ENCODE measurements at places on chromosomes 7 and 10.

DNA sequence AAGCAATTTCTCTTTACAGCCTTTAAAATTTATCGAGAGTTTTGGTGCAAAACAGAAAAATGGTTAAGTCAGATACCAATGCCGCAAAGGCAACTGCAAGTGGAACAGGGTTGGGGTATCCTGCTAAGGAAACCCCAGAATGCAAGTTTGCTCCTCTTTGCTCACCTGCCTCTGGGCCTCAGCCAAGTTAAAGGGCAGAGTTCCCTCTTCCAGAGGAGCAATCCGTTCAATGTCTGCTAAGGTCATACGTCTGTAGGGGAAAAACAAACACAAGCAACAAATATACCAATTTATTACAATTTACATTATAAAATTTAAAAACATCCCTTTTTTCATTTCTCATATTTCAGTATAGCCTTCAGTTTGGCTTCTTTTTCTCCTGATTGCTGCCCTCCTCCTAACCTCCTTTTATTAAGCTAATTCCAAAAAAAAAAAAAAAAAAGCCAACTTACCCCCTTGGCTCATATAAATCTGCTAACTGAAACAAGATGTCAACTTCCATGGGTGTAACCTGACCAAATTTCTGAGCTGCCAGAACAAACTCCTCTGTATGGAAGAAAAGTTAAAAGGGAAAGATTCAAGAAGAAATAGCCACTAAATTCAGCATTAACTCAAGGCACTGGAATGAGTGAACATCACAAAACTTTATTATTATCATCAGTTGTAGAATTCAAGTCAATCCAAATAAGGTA is 132.6 kb downstream of the SLC25A13 start:
- no peak for DNase-seq

GRCh38 chr10:110556969-110557601 is 10.4 kb upstream of the SMC3 start:
- peak; percentile 65 for DNase-seq

- no peak for DNase-seq
Observed at GRCh38 chr7:28102797-28103196, 77.8 kb downstream of the JAZF1 start.

DNA sequence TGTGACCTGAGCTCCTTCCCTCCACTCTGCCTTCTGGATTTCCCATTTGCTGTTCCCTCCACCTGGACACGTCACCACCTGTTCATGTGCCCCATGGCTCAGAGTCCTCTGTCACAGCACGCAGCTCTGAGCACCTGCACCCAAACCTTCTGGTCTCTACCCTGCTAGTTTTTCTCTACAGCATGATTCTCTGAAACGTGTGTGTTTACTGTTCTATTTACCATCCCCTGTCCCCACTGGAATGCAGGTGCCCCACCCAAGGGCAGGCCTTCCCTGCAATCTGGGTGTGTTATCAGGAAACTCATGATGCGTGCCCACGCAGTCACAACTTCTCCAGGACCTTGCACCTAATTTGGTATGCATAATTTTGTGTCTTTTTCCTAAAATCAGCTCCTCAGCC is 284.4 kb upstream of the IGFBP3 start:
- DNase-seq: no peak

GRCh38 chr7:20323595-20323994 is 7.1 kb upstream of the ITGB8 start:
- no peak for DNase-seq

DNA sequence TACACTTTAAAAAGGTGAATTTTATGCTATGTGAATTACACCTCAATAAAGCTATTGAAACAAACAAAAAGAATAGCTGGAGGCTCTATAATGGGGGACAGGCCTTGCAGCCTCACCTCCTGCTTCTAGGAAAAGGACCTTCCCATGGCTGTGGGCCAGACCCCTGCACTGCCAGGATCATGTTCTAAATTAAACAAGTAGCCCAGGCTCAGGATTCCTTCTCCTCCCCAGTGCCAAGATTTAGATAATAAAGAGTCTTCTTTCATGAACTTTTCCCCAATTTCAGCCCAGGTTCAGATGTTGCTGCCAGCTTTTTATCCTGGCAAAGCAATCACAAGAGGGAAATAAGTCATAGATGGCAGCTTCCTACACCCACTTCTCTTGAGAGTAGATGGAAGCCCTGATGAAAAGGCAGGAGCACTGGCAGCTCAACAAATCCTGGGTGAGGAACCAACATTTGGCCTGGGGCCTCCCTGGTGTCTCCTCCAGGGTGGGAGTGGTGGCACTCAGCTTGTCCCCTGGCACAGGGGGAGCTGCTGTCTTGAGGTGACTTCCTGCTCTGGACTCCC is 22.2 kb upstream of the CAMK2B start:
- DNase-seq: no peak

- DNase-seq: peak; percentile 15
Observed at GRCh38 chr7:23467806-23468525, 2.3 kb downstream of the IGF2BP3 start.

GRCh38 chr7:79060498-79060897 is 393.0 kb downstream of the MAGI2 start:
- DNase-seq: no peak

- DNase-seq: no peak
Observed at GRCh38 chr10:17222329-17222728, 5.7 kb upstream of the VIM start.

GRCh38 chr10:110069502-110069982 is 61.8 kb downstream of the ADD3 start:
- no peak for DNase-seq

GRCh38 chr7:12766416-12766815 is 79.0 kb downstream of the ARL4A start:
- no peak for DNase-seq

DNA sequence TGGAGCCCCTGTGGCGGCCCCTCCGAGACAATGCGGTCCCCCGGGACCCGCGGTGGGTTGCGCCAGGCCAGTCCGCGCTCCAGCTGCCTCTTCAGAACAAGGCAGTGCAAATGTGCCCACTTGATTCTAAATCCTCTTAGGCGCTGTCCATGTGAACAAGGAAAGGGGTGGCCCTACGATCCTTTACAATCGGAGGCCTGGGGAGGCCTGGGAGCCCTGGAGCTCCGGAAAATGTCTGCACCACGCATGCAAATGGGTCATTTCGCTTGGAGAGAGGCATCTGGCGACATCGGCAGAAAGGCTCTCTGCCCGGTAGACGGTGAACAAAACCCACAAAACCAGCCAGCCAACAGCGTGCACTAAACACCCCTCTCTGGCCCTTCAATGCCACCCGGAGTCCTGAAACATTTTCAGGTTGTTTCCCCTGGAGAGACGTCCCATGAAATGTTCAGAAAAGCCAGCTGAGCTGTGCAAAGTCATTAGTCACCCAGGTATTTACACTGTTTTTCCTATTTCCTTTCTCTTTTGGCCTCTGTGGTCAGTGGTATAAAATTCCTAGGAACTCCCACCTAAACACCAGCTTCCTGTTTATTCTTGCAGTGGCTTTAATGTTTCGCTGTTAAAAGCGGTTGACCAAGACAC is 102.8 kb upstream of the ZNF438 start:
- DNase-seq: peak; percentile 55

DNA sequence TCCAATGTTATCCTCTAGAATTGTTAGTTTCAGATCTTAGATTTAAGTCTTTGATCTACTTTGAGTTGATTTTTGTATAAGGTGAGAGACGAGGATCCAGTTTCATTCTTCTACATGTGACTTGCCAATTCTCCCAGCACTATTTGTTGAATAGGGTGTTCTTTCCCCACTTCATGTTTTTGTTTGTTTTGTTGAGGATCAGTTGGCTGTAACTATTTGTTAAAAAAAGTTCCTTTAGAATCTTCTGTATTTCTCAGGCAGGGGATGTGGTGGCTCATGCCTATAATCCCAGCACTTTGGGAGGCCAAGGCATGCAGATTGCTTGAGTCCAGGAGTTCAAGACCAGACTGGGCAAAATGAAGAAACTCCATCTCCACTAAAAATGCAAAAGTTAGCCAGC is 151.8 kb downstream of the JMJD1C start:
- DNase-seq: no peak

- no peak for DNase-seq
Observed at GRCh38 chr7:81685270-81685868, 84.5 kb downstream of the HGF start.

DNA sequence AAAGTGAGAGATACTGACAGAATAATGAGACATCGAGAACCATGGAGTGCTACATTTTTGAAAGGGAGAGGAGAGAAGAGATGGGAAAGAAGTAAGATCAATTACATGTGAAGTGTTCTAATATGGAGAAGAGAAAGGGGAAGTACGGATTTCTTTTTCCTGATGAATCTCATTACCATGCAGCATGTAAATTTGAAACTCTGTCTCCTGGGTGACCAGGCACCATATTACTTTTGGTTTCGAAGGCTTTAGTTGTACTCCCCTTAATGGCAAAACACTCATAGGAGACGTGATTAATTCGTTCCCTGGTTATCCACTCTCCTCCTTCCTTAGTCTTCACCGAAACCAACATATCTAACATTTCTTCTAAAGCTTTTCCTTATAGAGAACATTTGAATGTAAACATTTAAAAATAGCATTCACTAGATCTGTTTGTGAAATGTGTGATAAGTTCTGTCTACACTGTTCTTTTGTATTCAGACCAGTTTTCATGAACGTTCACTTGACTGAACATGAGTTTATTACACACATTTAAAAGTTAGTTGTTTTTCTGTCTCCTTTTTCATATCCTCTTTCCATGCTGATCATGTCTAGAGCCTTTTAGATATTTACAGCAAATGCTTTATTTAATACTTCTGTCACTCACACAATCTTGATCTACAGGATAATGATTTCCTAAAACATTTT is 80.2 kb upstream of the MSRB2 start:
- no peak for DNase-seq

DNA sequence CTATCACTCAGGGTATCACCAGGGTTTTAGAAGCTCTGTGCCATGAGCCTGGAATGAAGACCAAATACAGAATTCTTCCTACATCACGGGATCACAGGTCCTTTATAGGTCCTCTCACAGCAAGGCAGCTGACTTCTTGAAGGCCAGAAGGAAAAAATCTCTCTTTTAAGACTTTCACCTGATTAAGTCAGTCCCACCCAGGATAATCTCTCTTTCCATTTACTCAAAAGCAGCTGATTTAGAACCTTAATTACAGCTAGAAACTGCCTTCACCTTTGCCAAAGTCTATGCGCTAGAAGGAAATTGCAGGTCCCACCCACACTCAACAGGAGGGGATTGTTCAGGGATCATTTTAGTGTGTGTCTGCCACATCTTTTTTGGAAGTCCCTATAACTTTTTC is 135.1 kb downstream of the RAB11FIP2 start:
- no peak for DNase-seq

DNA sequence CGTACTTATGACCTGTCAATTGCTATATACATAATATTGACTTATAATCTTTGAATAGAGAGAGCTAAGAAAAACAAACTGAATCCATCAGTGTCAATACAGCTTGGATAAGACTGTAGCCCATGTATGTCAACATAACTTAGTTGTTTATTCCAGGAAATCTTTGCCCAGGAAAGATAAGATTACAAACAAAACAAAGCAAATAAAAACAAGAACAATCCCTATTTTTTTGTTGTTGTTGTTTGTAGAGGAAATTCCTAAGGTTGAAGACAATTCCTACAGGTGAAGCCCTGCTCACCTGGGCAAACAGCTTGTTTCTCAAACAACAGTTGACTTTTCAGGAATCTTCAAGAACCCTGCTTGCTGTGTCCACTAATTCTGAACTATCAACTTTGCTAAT is 76.0 kb downstream of the HYCC1 start:
- no peak for DNase-seq

- DNase-seq: no peak
Observed at GRCh38 chr10:22058201-22058600, 54.7 kb upstream of the DNAJC1 start.

GRCh38 chr7:74202841-74203556 is 6.8 kb upstream of the LAT2 start:
- peak; percentile 29 for DNase-seq

DNA sequence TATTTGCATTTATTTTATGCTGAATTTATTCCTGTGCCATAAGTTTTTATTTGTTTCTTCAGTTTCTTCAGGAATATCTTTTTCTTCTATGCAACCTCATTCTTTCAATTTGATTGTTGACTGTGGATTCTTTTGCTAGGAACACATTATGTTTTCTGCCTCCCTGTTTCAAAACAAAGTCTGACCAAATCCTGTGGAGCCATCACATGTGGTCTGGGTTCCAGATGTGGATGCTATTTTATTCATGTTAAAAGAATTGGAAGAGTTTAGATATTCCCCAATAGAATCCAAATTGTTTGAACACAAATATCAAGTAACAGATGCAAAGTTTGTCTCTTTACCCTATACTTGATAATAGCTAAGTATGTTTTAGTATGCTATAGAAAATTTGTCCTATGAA is 56.8 kb upstream of the LRRC17 start:
- no peak for DNase-seq

- DNase-seq: no peak
Observed at GRCh38 chr10:68566351-68566750, 6.2 kb downstream of the TET1 start.

- no peak for DNase-seq
Observed at GRCh38 chr7:111312966-111313365, 222.0 kb downstream of the LRRN3 start.

- DNase-seq: no peak
Observed at GRCh38 chr10:22629852-22630233, 84.5 kb downstream of the PIP4K2A start.

- no peak for DNase-seq
Observed at GRCh38 chr7:138089080-138089901, 13.0 kb downstream of the AKR1D1 start.

DNA sequence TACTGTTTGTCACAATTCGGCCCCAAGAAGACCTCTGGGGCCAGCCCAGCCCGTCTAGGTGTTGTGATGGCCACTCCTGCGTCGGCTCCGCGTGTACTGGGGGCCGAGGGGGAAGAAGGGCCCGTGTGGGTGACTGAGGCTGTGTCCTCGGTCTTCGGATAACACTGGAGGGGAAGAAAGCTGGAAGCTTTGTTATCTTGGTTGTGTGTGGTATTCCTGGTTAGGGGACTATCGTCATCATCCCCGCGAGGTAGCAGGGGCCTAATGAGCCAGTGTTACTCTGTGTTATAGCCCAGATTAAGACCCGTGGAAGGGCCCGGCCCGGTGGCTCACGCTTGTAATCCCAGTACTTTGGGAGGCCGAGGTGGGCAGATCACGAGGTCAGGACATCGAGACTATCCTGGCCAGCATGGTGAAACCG is 854 bp downstream of the MTG1 start:
- no peak for DNase-seq

- peak; percentile 47 for DNase-seq
Observed at GRCh38 chr7:31883761-31884164, 186.4 kb downstream of the PDE1C start.

- DNase-seq: no peak
Observed at GRCh38 chr10:128187788-128188185, 61.6 kb upstream of the MKI67 start.

DNA sequence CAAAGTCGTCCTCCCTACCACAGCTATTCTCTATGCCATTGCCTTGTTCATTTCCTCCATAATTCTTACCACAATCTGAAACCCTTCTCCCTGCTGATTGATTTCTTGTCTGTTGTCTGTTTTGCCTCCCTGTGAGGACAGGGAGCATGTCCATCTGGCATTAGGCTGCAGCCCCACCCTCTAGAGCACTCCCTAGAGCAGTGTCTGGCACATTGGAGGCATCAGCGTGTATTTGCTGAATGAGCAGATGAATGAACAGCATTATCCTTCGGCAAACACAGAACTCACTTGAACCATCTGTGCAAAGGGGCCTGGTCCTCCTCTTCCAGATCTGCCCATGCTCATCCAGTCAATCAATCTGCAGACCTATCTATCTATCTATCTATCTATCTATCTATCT is 5.1 kb upstream of the DMBT1 start:
- DNase-seq: no peak
